NCI-H1436 treated with DMSO at 0.1 percent for 48 hours (cell line): ENCODE measurements at places on chromosomes 12 and 14.

- no peak for DNase-seq
Observed at GRCh38 chr12:21843795-21844194, 69.3 kb upstream of the KCNJ8 start.

- no peak for DNase-seq
Observed at GRCh38 chr14:21096978-21097635, 1.3 kb downstream of the ZNF219 start.

- no peak for DNase-seq
Observed at GRCh38 chr14:20180486-20180885, 10.2 kb upstream of the OR11G2 start.

DNA sequence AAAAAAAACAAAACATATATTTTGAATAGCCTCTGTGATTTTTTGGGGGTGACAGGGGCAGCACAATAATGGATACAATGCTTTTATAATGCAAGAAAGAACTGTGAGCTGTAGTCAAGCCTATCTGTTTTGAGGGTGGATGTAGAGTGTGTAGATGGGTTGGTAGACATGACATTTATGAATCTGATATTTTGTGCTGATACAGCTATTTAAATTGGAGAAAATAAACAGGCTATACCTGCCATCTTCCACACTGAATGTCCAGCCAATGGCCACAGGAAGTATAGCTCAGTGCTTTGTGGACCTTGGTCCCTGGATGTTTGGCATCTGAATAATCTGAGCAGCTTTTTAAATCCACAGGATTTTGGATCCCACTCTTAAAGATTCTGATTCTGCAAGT, 175.0 kb downstream of the NEDD1 start:
- no peak for DNase-seq

GRCh38 chr12:58298803-58299202, 357.4 kb downstream of the ATP23 start:
- DNase-seq: no peak

GRCh38 chr14:79018836-79019235, 848.7 kb downstream of the NRXN3 start:
- DNase-seq: no peak
